Brain microvascular endothelial cell (primary cell): ENCODE measurements at places on chromosomes 5 and 9.

GRCh38 chr9:123749580-123750202 lies 180.2 kb downstream of the DENND1A start:
- DNase-seq, result no peak

DNA sequence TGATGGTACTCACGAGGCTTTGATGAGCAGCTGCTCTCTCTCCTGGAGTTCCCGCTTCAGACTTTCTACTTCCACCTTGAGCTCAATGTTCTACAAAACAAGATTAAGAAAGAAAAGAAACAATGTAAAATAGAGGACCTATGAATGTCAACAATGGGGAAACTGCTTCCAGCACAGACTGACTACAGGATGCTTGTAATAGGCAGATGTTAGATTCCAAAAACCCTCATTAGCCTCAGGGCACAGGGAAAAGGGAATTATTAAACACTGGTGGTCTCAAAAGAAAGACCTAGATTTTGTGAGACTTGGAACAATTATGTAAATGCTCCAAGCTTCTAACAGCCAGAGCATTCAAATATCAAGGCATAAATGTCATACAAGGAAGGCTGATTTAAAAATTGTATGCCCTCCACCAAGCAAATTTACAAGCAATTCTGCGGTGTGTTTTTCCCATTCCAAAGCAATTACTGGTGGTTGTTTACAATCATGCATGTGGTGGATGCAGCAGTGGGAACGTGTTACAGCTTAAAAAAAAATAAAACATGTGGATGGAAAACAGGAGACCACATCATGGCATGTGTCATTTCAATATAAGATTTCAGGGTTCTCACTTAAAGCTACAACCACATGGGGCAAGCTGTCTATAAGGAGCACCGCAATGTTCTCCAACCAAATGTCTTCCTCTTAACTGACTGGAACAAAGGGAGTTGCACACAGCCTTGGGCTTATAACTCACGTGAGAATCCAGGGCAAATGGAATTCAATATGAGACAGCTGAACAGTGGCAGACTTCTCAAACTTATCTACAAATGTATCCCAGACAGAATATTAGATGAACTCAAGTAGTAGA lies 34.0 kb downstream of the CDK5RAP2 start:
- no peak for DNase-seq

- DNase-seq, result no peak
These were observed 1.7 kb downstream of the PRKAA1 start for GRCh38 chr5:40796487-40796889.

GRCh38 chr5:177185993-177186392 lies 52.4 kb downstream of the NSD1 start:
- no peak for DNase-seq

DNA sequence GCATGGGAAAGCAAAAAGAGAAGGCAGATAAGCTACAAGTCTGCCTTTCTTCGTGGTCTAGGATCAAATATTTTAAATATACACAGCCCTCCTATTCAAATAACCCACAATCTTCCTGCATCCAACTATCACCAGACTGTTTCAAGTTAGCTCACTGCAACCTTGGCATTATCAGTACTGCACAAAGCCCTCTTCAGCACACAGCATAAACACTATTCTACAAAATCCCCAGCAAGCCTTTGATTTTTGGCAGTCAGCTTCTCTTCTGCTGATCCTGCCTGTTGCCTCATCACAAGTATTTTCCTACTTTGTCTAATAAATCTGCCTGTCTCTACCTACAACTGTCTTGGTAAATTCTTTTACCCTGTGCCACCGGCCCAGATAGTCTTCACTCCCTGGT lies 142.9 kb downstream of the COX7C start:
- no peak for DNase-seq

DNA sequence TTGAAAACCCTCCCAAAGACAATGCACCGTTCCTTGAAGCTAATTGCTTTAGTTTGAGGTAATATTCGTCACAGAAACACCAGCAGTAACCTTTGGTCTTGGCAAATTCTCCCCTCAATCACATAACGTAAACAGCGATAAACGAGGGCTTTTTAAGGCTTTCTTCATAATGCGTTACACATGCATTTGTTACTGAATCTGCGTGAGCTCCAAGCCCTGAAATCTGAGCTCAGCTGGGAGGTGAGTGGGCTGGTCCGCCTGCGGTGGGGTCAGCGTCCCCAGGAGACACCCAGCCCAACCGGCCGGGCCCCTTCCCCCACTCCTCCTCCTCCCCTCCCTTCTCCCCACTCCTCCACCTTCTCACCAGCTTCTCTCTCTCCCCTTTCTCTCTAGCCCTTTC lies 91.1 kb downstream of the BARX1 start:
- no peak for DNase-seq

DNA sequence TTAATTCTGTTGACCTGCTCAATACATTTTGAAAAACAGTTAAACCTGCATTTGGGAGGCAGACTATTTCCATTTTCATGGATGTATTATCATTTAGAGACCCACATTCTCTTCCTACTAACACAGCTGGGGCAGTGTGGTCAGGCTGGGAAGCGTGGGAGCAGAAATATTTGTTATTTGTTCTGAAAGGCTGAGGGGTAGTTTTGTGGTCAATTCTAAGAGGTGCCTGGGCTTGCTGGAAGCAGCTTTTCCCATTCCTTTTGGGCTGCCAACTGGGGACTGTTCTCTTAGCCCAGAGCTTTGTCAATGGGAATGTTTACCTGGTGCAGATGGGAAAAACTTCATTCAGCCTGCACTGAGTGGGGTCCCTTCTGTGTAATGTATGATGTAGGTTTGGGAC lies 171.4 kb upstream of the DAP start:
- DNase-seq, result no peak

GRCh38 chr5:128462330-128462729 lies 75.7 kb downstream of the FBN2 start:
- no peak for DNase-seq

- DNase-seq, result no peak
These were observed 361.4 kb upstream of the RPS23 start for GRCh38 chr5:82639393-82640144.

GRCh38 chr9:26357803-26358344 lies 534.7 kb downstream of the CAAP1 start:
- DNase-seq, result no peak

GRCh38 chr5:87762631-87763030 lies 349.9 kb upstream of the CCNH start:
- no peak for DNase-seq

- no peak for DNase-seq
These were observed 22.8 kb downstream of the PPP6C start for GRCh38 chr9:125166762-125167161.

DNA sequence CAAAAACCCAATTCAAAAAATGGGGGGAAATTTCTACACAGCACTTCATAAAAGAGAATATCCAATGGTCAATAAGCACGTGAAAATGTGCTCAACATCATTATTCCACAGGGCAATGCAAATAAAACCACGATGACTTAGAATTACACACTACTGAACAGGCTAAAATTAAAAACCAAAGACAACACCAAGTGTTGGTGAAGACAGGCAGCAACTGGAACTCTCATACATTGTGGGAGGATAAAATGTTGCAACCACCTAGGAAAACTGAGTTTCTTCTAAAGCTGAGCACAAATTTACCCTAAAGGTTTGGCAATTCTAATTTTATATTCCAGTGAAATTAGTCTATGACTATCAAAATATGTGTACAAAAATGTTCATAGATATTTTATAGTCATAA lies 9.5 kb downstream of the GIN1 start:
- no peak for DNase-seq
